Colonic mucosa (tissue), 4 donors: ENCODE measurements at places on chromosomes 3 and 15. TPM values are rescaled to one million over a fixed set of nuclear protein-coding genes. Genes with fewer than 3 reads are reported as not detected.

ADGRG7 gene
- 13.4 TPM for total RNA-seq

SERPINI1 gene
- total RNA-seq: 1.1 TPM

EEFSEC gene
- 8.6 TPM for total RNA-seq

KIF7 gene
- 1.2 TPM for total RNA-seq

EIF4E3 gene
- total RNA-seq: 14.5 TPM

GRCh38 chr3:155130001-155130400 lies 49.9 kb downstream of the MME start:
- DNase-seq: no peak

DNA sequence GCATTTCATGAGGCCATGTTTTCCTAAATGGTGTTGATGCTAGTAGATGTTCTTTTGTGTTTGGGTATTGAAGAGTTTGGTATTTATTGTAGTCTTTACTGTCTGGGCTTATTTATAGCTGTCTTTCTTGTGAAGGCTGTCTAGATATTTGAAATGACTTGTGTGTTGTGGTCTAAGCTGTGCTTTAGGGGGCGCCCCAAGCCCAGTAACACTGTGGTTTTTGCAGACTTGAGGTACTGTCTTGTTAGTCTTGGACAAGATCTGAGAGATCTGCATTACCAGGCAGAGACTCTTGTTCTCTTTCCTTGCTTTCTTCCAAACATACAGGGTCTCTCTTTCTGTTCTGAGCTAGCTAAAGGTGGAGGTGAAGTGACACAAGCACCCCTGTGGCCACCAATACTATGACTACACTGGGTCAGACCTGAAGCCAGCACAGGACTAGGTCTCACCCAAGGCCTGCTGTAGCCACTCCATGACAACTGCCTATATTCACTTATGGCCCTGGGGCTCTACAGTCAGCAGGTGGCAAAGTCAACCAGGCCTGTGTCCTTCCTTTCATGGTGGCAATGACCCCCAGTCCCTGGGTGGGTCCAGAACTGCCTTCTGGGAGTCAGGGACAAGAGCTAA lies 152.1 kb upstream of the TBC1D5 start:
- DNase-seq: peak; percentile 47

- no peak for DNase-seq
Measured at GRCh38 chr15:39180483-39180933, 400.4 kb upstream of the THBS1 start.

DNA sequence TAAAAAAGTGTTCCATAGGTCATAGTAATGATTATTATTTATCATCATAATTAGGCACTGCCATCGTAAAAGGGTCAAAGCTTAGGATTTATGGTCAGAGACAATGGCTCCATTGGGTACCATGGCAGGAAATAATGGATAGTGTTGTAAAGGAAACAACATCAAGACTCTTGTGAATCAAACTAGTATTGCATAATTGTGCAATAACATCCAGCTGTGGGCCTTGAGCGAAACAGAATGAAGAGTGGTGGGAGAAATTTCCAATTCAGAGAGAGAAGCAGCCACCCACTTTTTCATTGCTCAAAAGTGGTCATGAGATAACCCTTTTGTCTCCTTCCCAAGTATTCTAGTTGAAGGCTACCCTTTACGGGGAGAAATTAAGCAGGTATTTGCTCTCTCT lies 61.7 kb downstream of the ALDH1A2 start:
- no peak for DNase-seq

DNA sequence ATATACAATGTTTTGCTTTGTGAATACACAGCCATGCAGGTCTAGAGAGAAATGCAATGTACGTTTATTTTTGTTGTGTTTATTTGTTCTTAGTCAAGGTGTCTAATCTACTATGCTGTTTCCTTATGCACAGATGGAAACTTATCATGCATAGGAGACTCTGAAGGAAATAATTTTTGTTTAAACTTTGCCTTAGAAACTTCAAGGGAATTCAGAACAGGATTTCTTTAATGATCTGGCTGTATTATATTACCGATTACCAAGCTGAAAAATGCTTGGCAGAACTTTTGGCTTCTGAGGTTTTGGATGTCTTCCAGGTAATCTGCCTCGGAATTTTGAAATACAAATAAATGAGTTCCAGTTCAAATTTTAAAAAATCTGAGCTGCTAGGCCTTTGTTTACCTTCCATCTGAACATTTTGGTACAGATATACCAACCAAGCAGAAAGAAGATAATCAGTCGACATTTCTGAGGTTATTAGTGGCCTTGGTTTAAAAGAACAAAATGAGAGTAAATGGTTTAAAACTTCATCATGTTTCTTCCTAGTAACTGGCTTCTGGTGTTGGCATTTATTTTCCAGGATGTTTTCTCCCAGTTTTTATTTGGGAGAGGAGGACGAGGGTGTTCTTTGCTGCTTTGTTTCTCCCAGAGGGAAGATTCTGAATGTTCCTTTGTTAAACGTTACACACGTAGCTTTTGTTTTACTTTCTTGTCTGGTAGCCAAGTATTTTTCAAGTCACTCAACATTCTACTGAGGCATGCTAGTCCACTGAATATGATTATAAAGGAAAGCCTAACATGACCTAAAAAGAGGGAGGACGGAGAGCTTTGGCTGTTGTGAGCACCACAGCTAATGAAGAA lies 421.8 kb upstream of the TBL1XR1 start:
- DNase-seq: no peak

GRCh38 chr3:170632780-170633179 lies 46.9 kb upstream of the SLC7A14 start:
- DNase-seq: no peak

DNA sequence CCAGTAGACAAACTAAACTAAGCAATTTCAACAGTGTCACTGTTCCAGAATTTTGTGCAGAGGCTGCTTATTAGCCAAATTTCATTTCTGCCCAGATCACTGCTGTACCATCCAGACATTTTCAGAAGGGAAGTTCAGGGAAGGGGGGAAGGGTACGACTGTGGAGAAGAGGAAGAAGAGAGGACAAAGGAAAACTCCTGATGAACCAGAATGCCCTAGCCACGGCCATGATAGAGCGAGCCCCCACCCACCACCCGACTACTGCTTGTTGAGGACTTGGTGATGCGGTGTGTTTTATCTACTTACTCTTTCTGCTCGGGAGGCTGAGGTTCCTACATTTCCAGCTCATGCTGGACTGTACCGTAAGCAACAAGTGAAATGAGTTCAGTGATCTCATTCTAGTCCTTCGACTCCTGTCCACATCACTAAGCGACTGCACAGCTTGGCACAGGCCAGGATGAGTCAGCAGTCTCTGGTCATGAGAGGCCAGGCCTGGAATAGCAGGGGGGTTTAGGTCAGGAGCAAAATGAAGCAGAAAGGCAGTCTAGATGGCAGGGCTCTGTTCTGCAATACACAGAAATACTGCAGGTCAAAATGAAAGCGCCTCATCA lies 330.8 kb downstream of the TIGIT start:
- peak; percentile 58 for DNase-seq
